Fibroblast of skin of scalp (primary cell): ENCODE measurements at places on chromosomes 13 and 19.

DNA sequence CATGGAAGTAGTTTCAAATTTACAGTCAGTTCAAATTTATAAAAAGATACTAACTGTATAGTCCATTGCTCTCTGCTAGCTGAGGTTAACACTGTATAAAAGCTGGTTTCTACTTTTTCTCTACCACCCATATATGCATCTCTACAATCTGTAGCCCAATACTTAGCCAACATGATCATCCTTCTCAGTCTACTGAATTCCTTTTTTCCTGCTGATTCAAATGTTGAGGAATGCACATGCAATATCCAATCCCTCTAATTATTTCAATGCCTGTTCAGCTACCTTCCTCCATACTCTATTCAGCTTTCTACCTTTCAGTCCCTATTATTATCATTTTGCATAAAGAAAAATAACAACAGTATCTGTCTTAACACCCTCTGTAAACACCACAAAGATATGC is 15.6 kb downstream of the KPNA3 start:
- DNase-seq = peak; percentile 46

- no peak for DNase-seq
Observed at GRCh38 chr13:26412936-26413716, 144.4 kb upstream of the WASF3 start.

GRCh38 chr19:575527-576506 is 3.4 kb downstream of the BSG start:
- no peak for DNase-seq

GRCh38 chr13:47845981-47846380 is 155.1 kb downstream of the SUCLA2 start:
- no peak for DNase-seq

DNA sequence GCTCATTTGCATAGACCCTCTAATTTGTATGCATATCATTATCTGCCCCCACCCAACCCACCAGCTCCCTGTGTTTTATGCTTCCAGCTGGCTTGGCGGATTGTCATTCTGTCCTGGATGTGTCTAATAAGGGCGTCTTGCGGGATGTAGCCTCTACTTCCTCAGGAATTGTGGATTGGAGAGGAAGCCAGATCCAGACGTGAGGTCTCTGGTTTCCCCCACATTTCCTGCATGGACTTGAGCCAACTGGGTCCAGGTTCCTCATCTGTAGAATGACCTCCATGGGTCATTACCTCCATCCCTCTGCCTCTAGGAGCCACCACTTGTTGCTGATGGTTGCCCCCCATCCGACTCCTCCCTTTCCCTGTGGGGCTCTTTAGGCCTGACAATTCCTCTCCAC is 7.3 kb downstream of the TNFSF14 start:
- DNase-seq = no peak

- DNase-seq = no peak
Observed at GRCh38 chr19:15397782-15398181, 18.2 kb upstream of the AKAP8 start.

DNA sequence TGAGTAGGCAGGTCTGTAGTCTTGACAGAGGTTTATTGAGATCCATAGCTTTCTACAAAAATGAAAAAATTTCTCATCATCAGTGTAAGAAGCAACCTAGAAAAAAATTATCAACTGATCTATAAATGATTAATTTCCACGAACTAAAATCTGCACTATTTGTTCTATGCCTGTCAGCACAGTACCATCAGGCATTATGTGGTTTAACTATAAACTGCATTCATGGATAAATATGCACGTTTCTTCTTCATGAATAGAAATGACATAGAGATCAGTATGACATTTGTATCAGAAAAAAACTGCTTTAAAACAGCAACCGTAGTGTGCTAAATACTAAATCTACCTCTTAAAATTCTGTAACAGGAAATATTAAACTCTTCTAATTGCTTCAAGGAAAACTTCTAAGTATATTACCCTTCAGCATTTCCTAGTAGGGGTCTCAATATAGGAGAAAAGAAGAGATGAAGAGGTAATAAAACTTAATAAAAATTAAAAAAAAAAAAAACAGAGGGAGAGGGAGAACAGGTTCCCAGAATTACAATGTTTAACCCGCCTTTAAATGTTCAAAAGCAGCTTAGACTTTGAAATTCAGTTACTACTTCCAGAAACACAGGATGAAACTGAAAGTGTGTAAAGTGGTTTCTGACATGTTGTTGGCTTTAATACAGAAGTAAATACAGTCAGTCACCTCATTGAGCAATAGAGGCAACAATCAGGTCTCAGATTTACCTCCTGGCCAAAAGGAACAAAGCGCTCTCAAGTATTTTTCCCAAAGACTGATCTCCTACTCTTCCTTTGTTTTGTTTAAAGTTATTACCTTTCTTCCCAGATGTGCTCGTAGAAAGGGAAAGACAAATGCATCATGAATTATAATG is 144.4 kb downstream of the DIAPH3 start:
- DNase-seq = no peak

GRCh38 chr13:79781829-79782540 is 301.0 kb downstream of the NDFIP2 start:
- DNase-seq = no peak

DNA sequence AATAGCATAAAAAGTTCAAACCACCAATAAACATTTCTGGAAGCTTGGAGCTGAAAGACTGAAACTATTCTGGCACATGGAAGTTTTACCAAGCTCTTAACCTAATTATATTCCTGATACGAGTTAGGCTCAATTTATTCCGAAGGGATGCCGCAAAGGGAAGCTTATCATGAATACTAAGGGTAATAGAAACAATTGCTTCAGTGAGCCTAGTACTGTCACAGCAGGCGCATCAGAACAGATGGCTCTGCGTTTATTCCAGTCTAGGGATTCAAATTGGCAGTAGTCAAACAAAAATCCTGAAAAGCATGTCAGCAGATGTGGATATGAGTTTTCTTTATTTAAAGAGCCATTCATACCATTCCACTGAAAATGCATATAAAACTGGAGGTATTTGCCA is 779.5 kb downstream of the GPC5 start:
- DNase-seq = no peak

- DNase-seq = no peak
Observed at GRCh38 chr19:55668603-55669348, 6.2 kb upstream of the EPN1 start.

- peak; percentile 53 for DNase-seq
Observed at GRCh38 chr19:48868114-48868886, at the start of gene PLEKHA4. PLEKHA4 (minus strand) TSS chr19:48868617; CDS start chr19:48867620, 997 bp downstream.

DNA sequence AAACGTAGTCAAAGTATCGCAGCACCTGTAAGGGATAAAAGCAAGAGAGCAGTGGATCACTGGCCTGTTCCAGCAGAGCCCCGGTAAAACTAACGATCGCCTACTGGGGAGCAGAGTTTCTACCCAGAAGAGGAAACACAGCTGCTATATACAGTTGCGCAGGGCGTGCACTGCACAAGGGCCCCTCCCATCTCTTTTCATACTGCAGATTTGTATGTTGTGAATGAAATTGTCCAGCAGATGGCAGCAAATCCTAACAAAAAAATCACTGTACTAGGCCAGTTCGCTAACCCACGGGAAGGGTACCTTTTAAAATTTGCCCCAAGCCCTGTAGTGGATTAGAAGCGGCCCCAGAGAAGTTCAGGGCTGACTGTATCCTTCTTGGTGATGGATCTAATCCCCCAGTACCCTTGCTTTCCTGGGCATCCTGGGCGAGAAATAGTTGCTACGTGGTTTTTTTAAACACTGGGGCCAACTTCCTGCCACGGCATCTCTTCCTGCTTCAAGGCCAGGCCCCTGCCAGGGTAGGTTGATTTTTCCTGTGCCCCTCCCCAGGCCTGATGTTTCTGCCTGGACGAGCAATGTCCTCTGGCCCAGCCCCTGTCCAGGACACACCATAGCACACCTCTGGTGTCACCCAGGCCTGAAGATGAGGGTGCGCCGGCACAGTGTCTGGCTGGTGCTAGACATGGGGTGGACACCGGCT is 127.0 kb downstream of the IER2 start:
- DNase-seq = peak; percentile 80

DNA sequence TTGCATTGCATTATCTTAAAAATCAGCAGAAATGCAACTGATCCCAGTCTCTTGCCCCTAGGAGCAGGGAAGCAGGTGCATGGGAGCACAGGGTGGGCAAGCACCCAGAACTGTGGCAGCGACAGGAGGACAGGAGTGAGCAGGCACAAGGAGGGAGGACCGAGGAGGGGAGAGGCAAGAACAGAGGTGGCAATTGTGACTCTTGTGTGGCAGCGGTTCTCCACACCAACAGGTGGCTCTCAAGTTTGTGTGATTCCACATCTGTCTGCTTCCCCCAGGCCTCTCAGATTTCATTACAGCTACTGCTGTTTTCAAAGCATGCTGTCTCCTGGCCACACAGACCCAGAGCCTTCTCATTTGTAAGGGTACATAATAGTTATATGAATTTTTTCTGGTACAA is 108.5 kb downstream of the STK24 start:
- DNase-seq = no peak

DNA sequence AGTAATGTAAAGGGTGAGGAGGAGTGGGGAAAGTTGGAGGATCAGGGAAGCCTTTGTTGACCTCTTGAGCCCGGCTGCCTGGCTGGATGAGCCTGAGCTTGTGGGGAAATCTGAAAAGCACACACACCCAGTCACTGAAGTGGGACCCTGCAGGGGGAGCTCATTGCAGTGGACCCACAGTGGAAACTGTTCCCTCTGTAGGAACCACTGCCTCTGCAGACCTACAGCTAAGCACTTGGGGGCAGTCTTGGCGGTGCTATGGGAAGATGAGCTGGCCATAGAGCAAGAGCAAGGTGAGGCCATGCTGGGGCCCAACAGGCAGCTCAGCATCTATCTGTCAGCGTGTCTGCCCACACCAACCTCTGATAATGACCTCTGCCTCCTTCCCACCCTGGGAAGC is 294.8 kb downstream of the TSHZ3 start:
- peak; percentile 77 for DNase-seq

GRCh38 chr13:87975035-87975434 is 303.9 kb downstream of the SLITRK5 start:
- DNase-seq = no peak

GRCh38 chr19:35341565-35342225 is 6.0 kb upstream of the FFAR1 start:
- no peak for DNase-seq

DNA sequence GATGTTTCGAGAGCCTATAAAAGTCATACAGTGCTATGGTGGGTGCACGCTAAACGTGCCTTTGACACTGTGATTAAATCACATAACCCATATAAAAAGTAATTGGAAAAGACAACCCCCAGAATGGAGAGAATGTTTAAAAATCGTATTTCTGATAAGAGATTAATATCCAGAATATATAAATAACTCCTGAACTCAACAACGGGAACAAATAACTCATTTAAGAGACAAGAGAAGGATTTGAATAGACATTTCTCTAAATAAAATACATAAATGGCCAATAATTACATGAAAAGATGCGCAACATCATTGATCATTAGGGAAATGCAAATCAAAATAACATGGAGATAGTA is 37.0 kb upstream of the IGFL4 start:
- no peak for DNase-seq

GRCh38 chr19:54173359-54173699 is 369 bp upstream of the TMC4 start:
- no peak for DNase-seq

DNA sequence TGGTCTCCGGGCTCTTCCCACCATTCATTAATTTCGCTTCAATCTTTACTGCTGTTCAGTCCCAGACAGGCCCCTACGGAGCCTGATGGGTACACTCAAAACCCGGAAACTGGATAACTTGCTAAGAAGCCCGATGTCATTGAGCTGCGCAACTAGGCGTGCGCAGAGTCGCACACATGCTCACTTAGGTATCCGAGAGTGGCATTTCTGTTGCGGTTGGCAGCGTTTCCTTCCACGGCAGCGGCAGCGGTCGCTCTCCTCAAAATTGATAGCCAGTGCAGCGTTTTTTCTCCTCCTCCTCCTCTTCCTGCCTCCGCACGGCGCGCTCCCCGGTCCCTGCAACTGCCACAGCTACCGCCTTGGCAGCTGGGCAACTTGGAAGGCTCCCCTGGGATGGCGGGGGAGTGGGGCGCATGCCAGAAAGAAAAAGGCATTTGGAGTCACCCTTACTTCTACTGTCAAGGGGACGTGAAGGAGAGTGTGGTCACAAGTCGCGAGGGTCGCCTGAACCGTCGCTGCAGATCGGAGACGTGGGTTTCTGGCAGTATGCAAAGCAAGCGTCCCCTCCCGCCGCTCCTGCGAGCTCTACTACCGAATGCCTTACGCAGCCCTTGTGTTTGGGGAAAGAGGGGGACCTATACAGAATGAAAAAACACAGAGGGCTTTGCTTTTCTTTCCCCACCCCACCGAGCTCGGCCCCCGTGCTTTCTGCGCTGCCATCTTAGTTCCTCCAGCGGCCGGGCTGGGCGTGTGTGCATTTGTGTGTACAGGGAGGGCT is 2.4 kb upstream of the MYCBP2 start:
- DNase-seq = peak; percentile 97

- no peak for DNase-seq
Observed at GRCh38 chr13:24119626-24120508, 40.7 kb upstream of the SPATA13 start.

GRCh38 chr13:40083841-40084240 is 428.4 kb downstream of the COG6 start:
- DNase-seq = no peak

DNA sequence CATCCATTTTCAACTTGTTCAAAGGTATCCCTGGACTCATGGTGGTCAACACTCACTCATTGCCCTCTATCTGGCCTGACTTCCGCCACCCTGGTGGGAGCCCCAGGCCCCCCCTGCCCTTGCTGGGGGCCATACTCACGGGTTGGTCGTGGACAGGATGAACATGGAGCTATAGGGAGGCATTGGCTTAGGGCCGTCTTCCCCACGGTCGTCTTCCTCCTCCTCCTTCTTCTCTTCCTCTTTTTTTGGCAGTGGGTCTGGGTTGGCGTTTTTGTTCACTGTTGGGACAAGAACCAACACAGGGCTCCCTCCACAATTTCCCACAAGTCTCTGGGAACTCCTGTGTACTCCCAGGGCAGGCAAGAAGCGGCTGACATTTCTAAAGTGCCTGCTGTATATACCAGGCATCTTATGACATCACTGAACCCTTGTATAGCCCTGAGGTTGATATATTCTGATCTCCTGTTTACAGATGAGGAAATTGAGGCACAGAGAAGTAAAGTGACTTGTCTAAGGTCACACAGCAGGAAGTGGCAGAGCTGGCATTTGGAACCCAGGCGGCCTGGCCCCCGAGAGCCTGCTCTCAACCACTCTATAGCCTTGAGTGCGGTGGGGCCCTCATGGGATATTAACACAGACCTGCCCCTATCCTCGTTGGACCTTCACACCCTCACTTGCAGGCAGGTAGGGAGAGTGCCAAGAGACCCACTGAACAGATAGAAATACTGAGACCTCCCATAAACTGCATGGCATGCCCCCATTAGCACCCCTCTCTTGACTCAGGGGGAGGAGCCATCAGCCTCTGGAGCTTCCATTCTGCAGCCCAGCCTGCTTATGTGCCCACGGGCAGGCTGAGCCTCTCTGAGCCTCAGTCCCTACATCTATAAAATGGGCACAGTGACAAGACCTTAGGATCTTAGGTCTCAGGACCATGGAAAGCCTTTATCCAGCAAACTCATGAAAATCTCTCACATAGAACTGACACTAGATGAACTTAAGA is 135.0 kb downstream of the IER2 start:
- DNase-seq = no peak

- no peak for DNase-seq
Observed at GRCh38 chr13:44894001-44894770, 95.1 kb downstream of the NUFIP1 start.
